Activated naive CD4-positive, alpha-beta T cell treated with anti-CD3 and anti-CD28 coated beads for 36 hours (primary cell): ENCODE measurements at places on chromosomes 12 and 14. TPM values are rescaled to one million over a fixed set of nuclear protein-coding genes. Genes with fewer than 3 reads are reported as not detected.

- H3K4me3 ChIP-seq: no peak overlapping the region
- no peak for DNase-seq
- H3K27ac ChIP-seq: no peak overlapping the region
- no peaks in the 10 kb centered on the region for H3K4me1 ChIP-seq
Measured at GRCh38 chr12:13326076-13326475, 129.6 kb downstream of the EMP1 start.

LGMN gene
- total RNA-seq: 6.9 TPM

- DNase-seq: no peak
- no peaks in the 10 kb centered on the region for H3K4me1 ChIP-seq
- no peaks in the 10 kb centered on the region for H3K36me3 ChIP-seq
- H3K27ac ChIP-seq: no peak overlapping the region
Measured at GRCh38 chr12:24467226-24467625, 481.7 kb downstream of the BCAT1 start.

GRCh38 chr14:75794615-75795038 is 133.6 kb downstream of the TTLL5 start:
- no peak overlapping the region for H3K27ac ChIP-seq
- H3K4me3 ChIP-seq: no peak overlapping the region
- no peak for DNase-seq

DNA sequence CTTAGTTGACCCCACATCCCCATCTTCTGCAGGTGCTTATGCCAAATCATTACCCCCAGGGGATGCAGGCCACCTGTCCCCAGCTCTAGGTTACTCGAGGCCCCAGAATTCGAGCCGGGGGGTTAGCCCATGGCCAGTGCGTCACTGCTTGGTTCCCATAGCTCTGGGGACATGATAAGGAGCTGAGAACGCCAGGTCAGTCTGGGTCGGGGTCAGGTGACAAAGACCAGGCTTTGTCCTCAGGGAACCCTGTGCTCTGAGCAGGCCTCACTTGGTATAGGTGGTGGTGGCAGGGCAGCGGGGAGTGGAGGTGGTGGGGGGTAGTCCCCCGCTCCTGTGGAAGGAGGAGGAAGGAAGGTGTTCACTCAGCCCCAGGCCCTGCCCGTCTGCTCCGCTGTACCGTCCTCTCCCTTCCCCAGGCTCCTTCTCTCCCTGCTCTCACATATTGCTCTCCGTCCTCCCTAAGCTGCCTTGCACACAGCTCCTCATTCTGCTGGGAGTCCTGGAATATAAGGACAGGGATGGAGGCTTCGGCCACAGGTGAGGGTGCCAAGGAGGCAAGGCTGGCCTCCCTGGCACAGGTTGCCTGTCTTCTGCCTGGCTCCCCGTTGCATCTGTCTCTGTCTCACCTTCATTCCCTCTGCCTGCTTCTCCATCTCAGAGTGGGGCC is 2.0 kb upstream of the MYH6 start:
- H3K27me3 ChIP-seq: no peaks in the 10 kb centered on the region
- H3K4me3 ChIP-seq: no peak overlapping the region
- no peaks in the 10 kb centered on the region for H3K36me3 ChIP-seq
- H3K4me1 ChIP-seq: no peaks in the 10 kb centered on the region

- DNase-seq: no peak
- H3K27me3 ChIP-seq: no peaks in the 10 kb centered on the region
- no peak overlapping the region for H3K27ac ChIP-seq
- H3K36me3 ChIP-seq: peaks cover 2% of the 10 kb centered on the region
- no peak overlapping the region for H3K4me3 ChIP-seq
Measured at GRCh38 chr14:92706386-92706785, 42.0 kb downstream of the LGMN start.

BEST3 gene
- not detected for total RNA-seq

DNA sequence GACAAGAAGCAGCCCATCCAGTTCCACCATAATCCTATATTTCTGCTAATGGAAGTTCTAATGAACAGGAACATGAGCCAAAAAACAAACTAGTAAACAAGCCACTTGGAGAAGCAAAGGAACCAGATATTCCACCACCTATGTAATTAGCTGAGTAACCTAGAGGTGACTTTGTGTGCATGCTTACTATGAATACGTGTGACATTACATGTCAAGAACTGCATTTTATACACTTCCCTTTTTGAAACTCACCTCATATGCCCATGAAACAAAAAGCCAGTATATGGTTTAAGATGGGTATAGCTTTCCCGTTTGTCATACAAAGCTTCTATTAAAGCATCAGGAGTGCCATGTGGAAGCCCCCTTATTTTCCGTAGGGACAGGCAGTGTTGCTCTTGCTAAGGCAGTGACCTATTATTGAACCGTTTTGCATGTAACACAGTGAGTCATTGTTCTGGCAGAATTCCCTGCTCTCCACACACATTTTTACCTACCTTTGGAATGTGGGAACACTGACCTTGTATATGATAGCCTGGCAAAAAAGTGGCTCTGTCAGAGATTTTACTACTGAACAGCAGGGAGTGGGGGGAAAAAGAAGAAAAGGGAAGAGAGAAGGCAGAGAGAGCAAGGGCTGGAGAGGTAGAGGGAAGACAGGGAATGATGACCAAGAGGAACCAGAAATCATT is 34.8 kb upstream of the FRMD6 start:
- peaks cover 3% of the 10 kb centered on the region for H3K27me3 ChIP-seq
- no peak for DNase-seq
- no peak overlapping the region for H3K27ac ChIP-seq
- H3K36me3 ChIP-seq: no peaks in the 10 kb centered on the region
- H3K4me3 ChIP-seq: no peak overlapping the region

DNA sequence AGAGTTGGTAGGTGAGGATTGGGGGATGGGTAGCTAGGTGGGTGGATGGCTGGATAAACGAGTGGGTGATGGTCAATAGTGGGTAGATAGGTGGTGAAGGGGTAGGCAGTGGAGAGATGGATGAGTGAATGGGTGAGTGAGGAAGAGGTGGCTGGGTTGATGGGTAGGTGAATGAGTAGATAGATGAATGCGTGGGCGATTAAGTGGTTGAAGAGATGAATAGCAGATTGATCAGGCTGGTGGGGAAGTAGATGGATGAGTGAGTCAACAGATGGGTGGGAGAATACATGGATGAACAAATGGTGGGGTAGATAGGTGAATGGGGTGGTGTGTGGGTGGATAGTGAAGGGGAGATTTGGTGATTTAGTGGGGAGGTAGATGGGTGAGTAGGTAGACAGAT is 51.1 kb downstream of the SYNE3 start:
- H3K27me3 ChIP-seq: no peaks in the 10 kb centered on the region
- H3K27ac ChIP-seq: peak overlapping the region; percentile 26
- peaks cover 13% of the 10 kb centered on the region for H3K36me3 ChIP-seq
- DNase-seq: no peak

- H3K27me3 ChIP-seq: no peaks in the 10 kb centered on the region
- H3K27ac ChIP-seq: peak overlapping the region; percentile 66
- H3K4me1 ChIP-seq: peaks cover 54% of the 10 kb centered on the region
- no peak overlapping the region for H3K4me3 ChIP-seq
- no peaks in the 10 kb centered on the region for H3K36me3 ChIP-seq
Measured at GRCh38 chr14:75249251-75249957, 29.2 kb upstream of the FOS start.

DNA sequence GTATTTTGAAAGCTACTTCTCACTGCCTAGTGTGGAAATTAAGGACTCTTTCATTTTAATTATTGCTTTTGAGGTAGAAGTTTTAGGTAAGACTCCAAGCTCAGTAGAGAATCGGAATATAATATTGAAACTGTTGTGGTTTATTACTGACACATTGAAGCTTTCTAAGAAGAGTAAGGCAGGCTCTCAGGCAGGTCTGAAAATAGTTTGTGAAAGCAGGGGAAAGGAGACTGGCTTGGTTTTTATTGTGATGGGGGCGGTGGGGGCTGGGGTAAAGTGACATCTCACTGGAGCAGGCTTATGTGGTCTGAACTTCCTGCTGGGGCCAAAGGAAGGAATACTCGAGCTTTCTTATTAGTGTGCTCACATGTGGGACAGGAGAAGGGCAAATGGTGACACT is 79.5 kb downstream of the OTOGL start:
- no peak for DNase-seq
- H3K27me3 ChIP-seq: no peaks in the 10 kb centered on the region
- no peak overlapping the region for H3K27ac ChIP-seq
- H3K4me3 ChIP-seq: no peak overlapping the region
- no peaks in the 10 kb centered on the region for H3K36me3 ChIP-seq

PTHLH gene
- not detected for total RNA-seq

SVOP gene
- total RNA-seq: not detected

NUAK1 gene
- not detected for total RNA-seq

DNA sequence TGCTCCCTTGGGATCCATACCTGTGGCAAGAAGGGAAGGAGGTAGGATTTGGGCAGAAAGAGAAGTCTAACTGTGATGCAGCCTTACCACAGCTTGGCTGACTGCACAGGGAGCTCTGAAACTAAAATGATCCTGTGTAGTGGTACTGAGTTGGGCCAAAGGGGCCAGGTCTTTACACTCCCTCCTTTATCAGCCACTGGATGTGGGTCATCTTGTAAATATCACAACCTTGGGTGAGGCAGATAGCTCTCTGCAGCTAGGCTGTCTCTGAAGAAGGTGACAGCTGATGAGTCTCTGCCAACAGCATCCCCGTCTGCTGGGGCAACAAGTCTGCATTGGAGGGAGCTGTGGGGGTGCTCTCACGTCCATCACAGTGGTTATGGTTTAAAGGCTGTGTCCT is 95.9 kb upstream of the CAND1 start:
- H3K4me3 ChIP-seq: no peak overlapping the region
- H3K4me1 ChIP-seq: no peaks in the 10 kb centered on the region
- H3K27ac ChIP-seq: no peak overlapping the region
- H3K36me3 ChIP-seq: no peaks in the 10 kb centered on the region

TAS2R7 gene
- total RNA-seq: not detected

MGST1 gene
- total RNA-seq: not detected

DNA sequence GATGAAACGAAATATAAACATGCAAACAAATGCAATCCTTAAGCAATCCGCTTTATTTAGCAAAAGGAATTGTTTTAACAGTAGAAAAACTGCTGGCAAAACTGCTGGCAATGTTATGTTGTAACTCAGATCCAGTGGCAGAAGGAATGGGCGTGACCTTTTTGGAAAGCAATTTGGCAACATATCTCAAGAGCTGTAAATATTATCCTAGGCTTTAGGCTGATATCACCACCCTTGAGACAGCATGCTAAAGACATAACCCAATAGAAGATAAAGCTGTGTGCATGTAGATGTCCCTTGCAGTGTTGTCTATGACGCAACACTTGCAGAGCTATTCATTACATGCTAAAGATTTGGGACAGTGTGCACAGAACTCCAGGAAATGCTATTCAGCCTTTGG is 138.5 kb downstream of the DICER1 start:
- no peak for DNase-seq
- no peaks in the 10 kb centered on the region for H3K27me3 ChIP-seq
- no peak overlapping the region for H3K4me3 ChIP-seq
- peaks cover 5% of the 10 kb centered on the region for H3K4me1 ChIP-seq

GNB3 gene
- 0.54 TPM for total RNA-seq

C1S gene
- 3.1 TPM for total RNA-seq

- H3K4me1 ChIP-seq: no peaks in the 10 kb centered on the region
- no peak overlapping the region for H3K27ac ChIP-seq
- no peaks in the 10 kb centered on the region for H3K27me3 ChIP-seq
- H3K36me3 ChIP-seq: no peaks in the 10 kb centered on the region
Measured at GRCh38 chr12:103093499-103094106, 136.1 kb downstream of the ASCL1 start.

- H3K4me1 ChIP-seq: peaks cover 50% of the 10 kb centered on the region
- no peak overlapping the region for H3K4me3 ChIP-seq
- no peaks in the 10 kb centered on the region for H3K27me3 ChIP-seq
- H3K36me3 ChIP-seq: no peaks in the 10 kb centered on the region
Measured at GRCh38 chr12:57893431-57894353, 47.2 kb upstream of the CTDSP2 start.

- H3K36me3 ChIP-seq: peaks cover 27% of the 10 kb centered on the region
- H3K4me3 ChIP-seq: no peak overlapping the region
- no peak for DNase-seq
- H3K27me3 ChIP-seq: no peaks in the 10 kb centered on the region
Measured at GRCh38 chr14:68104518-68104917, 284.9 kb downstream of the RAD51B start.

DNA sequence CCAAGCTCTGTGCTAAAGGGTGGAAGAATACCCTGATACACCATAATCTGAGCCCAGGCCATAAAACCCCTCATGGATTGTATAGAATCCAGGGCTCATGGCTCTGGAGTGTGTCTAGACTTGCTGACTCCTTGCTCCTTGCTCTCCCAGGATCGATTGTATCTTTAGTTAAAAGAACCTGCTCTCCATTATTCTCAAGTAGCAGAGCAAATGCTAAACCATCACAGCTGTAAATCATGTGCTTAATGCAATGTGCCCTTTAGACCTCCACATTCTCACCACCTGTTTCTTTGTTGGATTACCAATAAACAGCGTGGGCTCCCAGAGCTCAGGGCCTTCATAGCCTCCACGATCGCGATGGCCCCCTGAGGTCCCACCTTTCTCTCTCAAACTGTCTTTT is 411.6 kb upstream of the FBXO33 start:
- no peaks in the 10 kb centered on the region for H3K4me1 ChIP-seq
- no peaks in the 10 kb centered on the region for H3K36me3 ChIP-seq
- H3K27me3 ChIP-seq: no peaks in the 10 kb centered on the region

- H3K4me1 ChIP-seq: peaks cover 1% of the 10 kb centered on the region
- H3K27ac ChIP-seq: no peak overlapping the region
- DNase-seq: no peak
- no peaks in the 10 kb centered on the region for H3K27me3 ChIP-seq
Measured at GRCh38 chr12:49983892-49984291, 11.1 kb downstream of the AQP6 start.

- no peak overlapping the region for H3K4me3 ChIP-seq
- H3K4me1 ChIP-seq: no peaks in the 10 kb centered on the region
- H3K27ac ChIP-seq: no peak overlapping the region
- H3K27me3 ChIP-seq: no peaks in the 10 kb centered on the region
Measured at GRCh38 chr12:33330940-33331339, 108.7 kb downstream of the SYT10 start.

- DNase-seq: no peak
- H3K27me3 ChIP-seq: peaks cover 31% of the 10 kb centered on the region
- H3K4me1 ChIP-seq: no peaks in the 10 kb centered on the region
Measured at GRCh38 chr14:24766434-24766833, 132.4 kb upstream of the GZMB start.

DNA sequence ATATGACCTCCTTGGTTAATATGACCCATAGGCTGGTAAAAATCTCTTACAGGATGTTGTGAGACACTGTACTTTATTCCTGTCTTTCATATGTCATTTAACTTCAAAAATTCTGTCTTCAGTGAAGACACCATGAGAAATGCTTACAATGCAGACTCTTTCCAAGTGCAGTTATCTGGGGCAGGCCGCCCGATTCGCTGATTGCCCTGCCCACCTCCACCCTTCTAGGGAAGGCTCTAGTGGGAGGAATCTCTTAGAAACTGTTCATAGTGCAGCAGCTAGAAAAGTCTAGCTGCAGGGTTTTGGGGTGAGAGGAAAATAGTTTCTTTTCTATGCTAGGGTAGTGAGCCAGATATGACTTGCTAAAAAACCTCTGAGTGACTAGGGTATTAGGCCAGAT is 15.0 kb upstream of the CIPC start:
- H3K27ac ChIP-seq: no peak overlapping the region
- peaks cover 4% of the 10 kb centered on the region for H3K4me1 ChIP-seq
- H3K4me3 ChIP-seq: no peak overlapping the region
- DNase-seq: no peak
- no peaks in the 10 kb centered on the region for H3K27me3 ChIP-seq

GRCh38 chr14:106694638-106695393 is 1168.4 kb downstream of the TMEM121 start:
- no peak overlapping the region for H3K27ac ChIP-seq
- no peaks in the 10 kb centered on the region for H3K36me3 ChIP-seq
- H3K4me1 ChIP-seq: peaks cover 21% of the 10 kb centered on the region
- DNase-seq: peak; percentile 68
- H3K4me3 ChIP-seq: peak overlapping the region; percentile 21
